ENCODE measurements at places on chromosomes 13 and 19.

DNA sequence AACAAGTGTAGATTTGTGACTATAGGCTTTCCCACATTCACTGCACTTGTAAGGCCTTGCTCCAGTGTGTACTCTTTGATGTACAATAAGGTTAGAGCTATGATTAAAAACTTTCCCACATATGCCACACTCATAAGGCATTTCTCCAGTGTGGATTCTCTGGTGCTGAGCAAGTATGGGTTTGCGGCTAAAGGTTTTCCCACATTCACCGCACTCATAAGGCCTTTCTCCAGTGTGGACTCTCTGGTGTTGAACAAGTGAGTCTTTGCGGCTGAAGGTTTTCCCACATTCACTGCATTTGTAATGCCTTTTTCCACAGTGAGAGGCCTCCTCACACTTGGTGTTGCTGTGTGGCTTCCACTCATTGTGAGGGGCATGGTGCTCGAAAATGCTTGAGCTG, 3.7 kb downstream of the ZNF772 start:
- no peak for DNase-seq

GRCh38 chr13:51663973-51664957, 80.0 kb downstream of the WDFY2 start:
- DNase-seq = no peak

DNA sequence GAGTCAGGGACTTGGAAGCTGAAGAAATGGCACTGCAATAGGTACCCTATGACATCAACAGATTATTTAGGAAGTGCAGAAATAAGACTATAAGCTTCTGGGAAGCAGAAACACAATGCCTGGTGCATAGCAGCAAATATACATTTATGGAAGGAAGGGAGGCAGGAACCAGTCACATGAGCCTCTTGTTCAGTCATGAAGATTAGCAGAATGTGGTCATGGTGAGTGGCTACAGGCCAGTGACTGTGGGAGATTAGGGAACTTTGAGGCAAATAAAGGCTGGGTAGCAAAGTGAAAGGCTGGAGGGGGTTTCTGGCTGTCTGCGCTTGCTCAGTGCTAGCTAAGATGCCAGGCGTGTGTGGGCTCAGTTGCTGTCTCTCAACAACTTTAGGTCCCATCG, 96.3 kb downstream of the EPSTI1 start:
- DNase-seq = no peak

- DNase-seq = no peak
Observed at GRCh38 chr13:91085127-91085526, 262.4 kb upstream of the MIR17HG start.

- DNase-seq = no peak
Observed at GRCh38 chr13:46963904-46964303, 67.1 kb upstream of the HTR2A start.

- DNase-seq = no peak
Observed at GRCh38 chr13:34747507-34747906, 194.6 kb upstream of the NBEA start.

GRCh38 chr13:34040863-34041262, 222.9 kb downstream of the RFC3 start:
- no peak for DNase-seq

DNA sequence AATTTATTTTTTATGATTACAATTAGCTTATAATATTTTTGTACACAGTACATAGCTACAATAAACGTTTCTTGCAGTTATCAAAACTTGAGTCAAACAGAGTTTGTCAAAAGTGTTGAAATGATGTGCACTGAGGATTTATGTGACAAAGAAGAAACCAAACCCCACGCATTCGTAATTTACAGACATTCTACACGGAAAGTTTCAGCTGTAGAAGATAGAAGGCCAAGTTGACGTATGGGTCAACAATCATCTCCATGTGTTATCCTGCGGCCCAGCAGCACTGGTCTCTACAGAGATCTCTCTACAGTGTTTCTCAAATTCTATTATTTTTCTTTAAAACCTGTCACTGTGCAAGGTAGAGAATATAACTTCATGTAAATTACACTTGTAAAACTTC, 1507.6 kb downstream of the PCDH9 start:
- DNase-seq = no peak

DNA sequence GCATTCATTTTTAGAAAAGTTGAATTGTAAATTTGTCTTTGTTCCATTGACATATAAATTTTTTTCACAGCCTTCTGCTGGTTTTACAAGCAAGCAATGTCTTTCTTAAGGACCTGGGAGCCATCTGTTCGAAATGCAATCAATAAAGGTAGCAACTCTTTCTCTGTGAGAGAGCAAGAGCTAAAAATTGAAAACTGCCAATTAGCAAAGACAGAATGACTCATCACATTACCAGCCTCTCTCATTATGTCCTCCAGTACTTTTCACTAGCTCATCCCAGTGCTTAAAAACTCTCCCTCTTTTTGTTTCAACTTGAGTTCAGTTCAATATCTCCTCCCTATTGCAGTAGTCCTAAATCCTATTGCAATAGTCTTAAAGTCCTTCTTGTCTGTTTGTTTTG, 760.7 kb upstream of the SLITRK6 start:
- no peak for DNase-seq

- DNase-seq = no peak
Observed at GRCh38 chr13:94596575-94596971, 621 bp upstream of the TGDS start.

GRCh38 chr13:43647471-43647870, 139.3 kb downstream of the ENOX1 start:
- DNase-seq = no peak

GRCh38 chr13:40960716-40961115, 58.4 kb downstream of the ELF1 start:
- DNase-seq = no peak

Data from GM03348 (cell line).